ENCODE measurements at places on chromosomes 1 and 21.

- no peak for DNase-seq
Measured at GRCh38 chr1:151585622-151586021, 26.2 kb upstream of the SNX27 start.

- DNase-seq: no peak
Measured at GRCh38 chr1:196105901-196106300, 502.3 kb downstream of the KCNT2 start.

DNA sequence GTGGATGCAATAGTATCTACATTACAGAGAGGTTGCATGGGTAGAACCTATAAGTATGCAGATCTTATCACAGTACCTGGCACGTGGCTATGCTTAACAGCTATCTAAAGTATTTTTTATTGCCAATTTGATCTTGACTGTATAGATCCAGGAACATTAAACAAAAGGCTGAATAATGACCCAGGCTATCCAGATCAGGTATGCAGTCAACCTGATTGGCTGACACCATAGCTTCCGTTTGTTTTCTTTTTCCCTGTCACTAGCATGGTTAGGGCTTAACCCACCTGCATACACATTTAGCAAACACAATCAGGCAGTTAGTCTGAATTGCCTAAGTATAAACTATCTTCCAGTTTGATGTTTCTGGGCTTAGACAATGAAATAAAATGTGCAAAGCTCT is 264.9 kb upstream of the PLXNA2 start:
- DNase-seq: no peak

GRCh38 chr1:205777994-205778393 is 2.7 kb upstream of the RAB29 start:
- no peak for DNase-seq

DNA sequence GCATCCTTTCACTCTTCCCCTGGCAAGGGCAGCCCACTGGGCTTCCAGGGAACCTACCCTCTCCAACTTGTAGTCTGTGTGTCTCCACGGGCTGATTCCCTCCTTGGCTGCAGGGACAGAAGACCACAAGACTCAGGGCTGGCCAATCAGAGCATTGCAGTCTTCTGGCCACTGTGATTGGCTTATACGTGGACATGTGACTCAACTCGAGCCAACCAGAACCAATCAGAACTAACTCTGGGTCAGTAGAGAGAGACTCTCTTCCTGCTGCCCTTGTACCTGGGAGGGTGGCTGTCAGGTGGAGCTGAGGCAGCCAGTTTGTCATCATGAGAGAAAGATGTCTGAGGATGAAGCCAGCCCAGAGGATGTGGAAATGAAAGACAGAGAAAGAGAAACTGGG is 64.0 kb downstream of the DHRS3 start:
- DNase-seq: no peak

GRCh38 chr1:206939841-206940587 is 6.3 kb downstream of the PIGR start:
- no peak for DNase-seq

DNA sequence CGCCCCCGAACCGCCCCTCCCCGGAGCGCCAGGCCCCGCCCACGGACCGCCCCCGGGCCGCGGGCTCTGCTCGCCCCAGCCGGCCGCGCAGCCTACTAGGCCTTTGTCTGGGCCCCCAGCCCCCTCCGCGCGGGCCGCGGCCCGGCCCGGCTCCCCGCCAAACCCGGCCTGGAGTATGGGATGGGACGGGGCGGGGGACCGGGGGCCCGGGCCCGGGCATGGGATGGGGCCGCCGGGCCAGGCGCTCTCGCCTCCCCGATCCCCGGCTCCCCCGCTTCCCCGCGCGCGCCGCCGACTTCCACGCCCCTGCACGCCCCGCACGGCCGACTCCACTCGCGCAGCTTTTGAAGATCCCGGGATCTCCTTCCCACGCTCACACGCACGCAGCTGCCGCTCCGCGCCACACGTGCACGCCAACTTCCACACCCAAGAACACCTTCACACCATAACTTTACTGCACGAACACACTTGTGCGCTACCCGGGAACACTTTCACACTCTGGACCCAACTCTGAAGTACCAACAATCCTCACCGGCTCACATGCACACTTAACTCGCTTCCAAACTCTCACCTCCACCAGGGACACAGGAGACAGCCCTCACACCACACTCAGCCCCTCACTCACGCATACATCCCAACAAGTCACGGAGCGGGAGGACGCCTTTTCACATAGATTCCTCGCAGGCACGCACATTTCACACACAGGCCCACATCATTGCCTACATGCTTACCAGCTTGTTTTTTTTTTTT is 437 bp upstream of the HSPG2 start:
- peak; percentile 71 for DNase-seq

DNA sequence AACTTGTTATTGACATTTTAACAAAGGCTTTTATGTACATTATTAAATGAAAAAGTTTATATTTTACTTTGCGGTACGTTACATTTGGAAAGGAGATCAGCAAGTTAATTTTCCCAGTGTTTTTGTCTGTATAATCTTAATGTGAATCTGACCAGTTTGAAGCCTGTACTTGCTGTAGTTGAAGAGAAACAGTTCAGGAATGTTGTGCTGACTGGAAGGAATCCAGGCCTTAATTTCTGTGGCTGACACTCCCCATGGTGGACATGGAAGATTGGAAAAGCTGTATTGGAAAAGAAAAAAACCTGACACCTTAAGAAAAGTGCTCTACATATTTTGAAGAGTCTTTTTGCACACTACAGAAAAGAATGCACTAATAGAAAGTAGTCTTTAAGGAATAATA is 15.5 kb downstream of the LEPR start:
- DNase-seq: no peak
